ENCODE measurements at places on chromosomes 2 and 18. TPM values are rescaled to one million over a fixed set of nuclear protein-coding genes. Genes with fewer than 3 reads are reported as not detected.

- peak; percentile 84 for DNase-seq
Observed at GRCh38 chr2:174442546-174443510, 44.0 kb downstream of the GPR155 start.

Gene SCN3A
- 0.38 TPM for total RNA-seq

DNA sequence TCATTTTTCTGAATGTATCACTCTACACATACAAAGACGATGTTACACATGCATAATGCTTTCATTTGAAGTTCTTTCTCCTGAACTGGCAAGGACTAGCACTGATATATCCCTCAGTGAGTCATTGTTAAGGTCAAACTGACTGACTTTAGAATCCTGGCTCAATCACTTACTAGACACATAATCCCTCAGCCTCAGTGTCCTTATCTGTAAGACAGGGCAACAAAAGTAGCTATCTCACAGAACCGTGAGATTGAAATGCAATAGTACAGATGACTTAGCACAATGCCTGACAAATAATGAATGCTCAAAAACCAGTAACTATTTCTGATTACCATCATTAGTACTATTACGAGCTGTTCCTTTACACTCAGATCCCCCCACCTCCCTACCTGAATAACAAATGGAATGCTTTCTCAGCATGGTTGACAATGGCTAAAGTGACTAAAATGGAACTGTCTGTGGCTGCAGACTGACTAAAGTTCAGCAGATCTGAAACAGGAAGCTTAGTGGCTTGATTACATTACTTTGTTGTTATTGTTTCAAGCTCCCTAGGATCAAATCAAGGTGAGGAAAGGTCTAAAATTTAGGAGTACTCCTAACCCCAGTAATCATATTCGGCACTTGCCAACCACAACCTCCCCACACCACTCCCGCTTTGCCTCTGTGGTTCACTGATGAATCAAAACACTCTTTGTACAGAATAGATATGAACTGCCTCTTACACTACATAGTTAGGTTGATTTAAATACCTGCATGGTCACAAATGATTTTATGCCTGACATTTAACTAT lies 35.8 kb upstream of the CACNB4 start:
- peak; percentile 13 for DNase-seq

Gene LHCGR
- not detected for total RNA-seq

Gene NCKAP5
- 3.7 TPM for total RNA-seq

Gene FEZ2
- 190 TPM for total RNA-seq

- peak; percentile 18 for DNase-seq
Observed at GRCh38 chr2:126736133-126736874, 80.3 kb downstream of the GYPC start.

DNA sequence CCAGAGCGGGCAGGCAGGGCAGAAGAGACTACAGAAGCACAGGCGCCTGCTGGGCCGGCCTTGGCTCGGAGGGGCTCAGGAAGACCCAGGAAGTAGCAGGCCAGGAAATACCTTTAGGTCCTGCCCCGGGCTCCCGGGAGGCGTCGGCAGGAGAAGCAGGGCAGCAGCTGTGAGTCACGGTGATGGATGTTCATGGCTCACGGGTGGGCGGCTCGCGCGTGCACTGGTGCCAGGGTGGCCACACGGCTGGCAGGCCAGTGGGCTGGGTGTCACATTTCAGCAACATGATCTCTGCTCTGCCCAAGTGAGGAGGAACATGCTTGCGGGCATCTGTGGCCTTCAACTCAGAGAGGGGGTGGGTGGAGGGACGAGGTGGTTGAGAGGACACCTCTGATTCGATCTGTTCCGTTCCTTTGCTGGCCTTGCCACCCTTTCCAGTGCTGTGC lies 139.3 kb downstream of the KLHL29 start:
- peak; percentile 65 for DNase-seq

DNA sequence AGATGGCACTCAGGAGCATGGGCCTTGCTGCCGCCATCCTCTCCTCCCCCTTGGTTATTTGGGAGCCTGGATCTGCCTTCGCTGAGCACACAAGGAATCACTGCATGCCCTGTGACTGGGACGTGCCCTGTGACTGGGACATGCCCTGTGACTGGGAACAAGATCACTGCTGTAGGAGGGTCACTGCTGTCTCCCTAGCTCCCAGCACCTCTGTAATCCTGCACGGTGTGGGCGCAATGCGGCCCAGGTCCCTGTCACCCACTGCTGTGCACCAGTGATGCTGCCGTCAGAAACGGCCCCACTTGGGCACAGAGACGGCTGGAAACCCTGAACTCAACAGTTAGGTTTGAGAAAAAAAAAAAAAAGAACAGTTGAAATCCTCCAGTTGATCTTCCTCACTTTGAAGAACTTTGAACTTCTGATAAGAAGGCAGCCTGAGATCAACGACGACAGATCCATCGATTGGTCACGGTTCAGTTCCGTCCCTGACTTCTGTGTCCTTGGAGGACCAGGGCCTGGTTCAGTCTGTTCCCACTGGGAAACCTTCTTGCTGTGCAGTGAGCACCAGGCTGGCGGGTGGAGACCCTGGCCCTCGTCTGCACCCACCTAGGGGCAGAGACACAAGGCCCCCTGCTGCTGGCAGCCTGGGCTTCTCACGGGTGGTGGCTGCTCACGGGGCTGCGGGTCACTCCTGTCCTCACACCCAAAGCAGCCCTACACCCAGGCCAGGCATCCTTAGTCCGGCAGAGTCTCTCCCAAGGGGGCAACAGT lies 125.9 kb downstream of the PXDN start:
- no peak for DNase-seq

Gene HOXD12
- total RNA-seq = not detected

GRCh38 chr2:184677171-184677570 lies 78.8 kb downstream of the ZNF804A start:
- no peak for DNase-seq

DNA sequence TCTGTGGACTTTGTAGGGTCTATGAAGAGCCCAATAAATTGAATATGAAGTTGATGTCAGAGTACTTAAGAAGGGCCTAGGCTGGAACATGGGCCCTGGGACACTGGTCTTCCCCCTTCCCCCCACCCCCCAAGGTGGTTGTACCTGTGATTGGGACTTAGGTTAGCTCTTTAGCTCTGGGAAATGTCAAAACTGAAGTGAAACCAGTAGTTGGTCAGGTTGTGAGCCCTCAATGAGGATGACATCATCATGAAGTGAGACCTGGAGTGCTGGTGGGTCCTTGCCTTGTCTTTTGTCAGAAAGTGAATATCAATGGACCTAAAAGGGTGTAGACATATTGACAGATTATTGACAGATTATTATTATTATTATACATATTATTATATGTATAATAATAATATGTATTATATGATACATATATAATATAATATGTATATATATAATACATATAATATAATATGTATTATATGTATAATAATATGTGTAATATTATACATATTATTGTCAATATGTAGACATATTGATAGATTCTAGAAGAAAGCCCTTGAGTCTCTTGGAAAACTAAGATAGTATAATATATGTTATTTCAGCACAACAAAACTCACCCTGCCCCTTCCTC lies 5.4 kb downstream of the MARS2 start:
- DNase-seq = no peak

DNA sequence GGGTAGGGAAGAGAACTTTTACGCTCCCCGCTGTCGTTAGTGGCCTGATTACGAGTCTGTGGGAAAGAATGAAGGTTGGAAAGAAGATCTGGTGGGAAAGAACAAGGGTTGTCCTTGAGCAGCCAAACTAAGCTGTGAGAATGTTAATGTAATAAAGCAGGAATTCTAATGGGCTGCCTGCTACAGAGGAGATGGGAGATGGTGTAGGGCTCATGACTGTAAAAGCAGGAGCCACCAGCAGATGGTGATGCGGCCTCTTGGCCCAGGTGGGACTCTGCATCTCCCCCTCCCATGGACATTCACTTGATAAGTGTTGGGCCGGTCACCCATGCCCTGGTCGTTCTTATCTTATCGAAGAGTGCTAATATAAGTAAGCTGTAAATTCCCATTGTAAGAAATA lies 150.0 kb downstream of the NEDD4L start:
- DNase-seq = no peak

- no peak for DNase-seq
Observed at GRCh38 chr2:20596973-20597859, 53.7 kb downstream of the HS1BP3 start.

GRCh38 chr2:84639751-84640150 lies 123.5 kb downstream of the DNAH6 start:
- no peak for DNase-seq

DNA sequence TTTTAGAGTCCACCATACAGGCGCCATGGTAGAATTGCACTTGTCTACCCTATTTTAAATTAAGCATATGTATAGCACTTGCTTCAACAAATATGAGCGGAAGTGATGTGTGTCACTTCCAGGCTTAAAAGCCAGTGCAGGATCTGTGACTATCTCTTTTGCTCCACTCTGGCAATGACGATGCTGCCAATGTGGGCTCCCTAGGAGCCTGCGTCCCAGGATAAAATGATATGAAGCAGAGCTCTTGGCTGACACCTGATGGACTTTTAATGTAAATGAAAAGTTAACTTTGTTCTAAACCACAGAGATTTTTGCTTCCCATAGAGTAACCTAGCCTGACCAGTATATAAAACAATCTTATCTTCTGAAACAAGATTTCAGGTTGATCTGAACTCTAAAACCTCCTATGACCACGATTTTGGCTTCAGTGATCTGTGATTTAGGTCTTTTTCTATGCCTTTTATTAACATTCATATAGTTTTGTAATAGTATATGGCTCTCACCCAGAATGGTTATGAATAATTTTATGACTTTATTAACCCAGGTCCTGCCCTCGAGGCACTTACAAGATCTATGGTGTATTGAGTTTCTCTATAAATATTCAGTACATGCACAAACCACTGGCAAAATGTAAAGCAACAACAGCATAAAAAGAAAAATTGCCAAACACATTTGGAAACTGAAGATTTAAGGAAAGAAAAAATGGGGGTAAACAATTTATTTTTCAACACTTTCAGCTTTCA lies 422.5 kb upstream of the PIK3C3 start:
- peak; percentile 68 for DNase-seq

DNA sequence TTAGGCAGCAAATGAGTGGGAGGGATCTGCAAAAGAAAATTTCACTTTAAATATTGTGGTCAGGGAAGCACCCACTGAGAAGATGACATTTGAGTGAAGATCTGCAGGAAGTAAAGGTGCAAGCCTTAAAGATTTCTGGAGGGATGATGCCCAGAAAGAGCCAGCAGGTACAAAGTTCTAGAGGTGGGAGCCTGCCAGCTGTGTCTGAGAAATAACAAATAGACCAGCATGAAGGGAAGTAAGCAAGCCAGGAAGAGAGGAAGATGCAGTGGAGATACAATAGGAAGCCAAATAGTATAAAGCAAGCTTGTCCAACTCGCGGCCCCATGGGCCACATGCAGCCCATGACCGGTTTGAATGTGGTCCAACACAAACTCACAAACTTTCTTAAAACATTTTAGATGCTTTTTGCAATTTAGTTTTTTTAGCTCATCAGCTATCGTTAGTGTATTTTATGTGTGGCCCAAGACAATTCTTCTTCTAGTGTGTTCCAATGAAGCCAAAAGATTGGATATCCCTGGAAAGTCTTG lies 489.9 kb downstream of the DCC start:
- DNase-seq = no peak

Gene GPR45
- total RNA-seq = not detected

- DNase-seq = no peak
Observed at GRCh38 chr2:3481011-3481400, 38.3 kb downstream of the ADI1 start.

GRCh38 chr2:19811186-19811585 lies 90.6 kb downstream of the TTC32 start:
- DNase-seq = no peak
